ENCODE measurements at places on chromosomes 5 and 9.
A peak's percentile ranks its signal among the peaks of the same experiment; 100 is the strongest.

DNA sequence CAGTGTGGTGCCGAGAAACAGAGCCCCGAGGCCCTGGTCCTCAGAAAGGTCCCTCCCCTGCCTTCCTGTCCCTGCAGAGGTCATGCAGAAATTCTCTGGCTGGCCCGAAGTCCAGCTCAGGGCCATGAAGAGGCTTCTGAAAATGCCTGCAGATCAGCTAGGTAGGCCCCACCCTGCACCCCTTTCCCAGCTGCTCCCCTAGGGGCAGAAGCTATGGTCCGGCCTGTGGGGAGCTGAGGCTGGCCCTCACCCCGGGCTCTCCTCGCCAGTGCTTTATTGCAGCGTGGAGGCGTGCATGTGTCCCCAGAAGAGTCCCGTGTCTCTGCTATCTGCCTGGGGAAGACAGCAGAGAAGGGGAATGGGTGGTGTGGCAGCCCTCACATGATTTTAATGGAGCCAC is 19.9 kb downstream of the REXO4 start:
- no peak for DNase-seq

DNA sequence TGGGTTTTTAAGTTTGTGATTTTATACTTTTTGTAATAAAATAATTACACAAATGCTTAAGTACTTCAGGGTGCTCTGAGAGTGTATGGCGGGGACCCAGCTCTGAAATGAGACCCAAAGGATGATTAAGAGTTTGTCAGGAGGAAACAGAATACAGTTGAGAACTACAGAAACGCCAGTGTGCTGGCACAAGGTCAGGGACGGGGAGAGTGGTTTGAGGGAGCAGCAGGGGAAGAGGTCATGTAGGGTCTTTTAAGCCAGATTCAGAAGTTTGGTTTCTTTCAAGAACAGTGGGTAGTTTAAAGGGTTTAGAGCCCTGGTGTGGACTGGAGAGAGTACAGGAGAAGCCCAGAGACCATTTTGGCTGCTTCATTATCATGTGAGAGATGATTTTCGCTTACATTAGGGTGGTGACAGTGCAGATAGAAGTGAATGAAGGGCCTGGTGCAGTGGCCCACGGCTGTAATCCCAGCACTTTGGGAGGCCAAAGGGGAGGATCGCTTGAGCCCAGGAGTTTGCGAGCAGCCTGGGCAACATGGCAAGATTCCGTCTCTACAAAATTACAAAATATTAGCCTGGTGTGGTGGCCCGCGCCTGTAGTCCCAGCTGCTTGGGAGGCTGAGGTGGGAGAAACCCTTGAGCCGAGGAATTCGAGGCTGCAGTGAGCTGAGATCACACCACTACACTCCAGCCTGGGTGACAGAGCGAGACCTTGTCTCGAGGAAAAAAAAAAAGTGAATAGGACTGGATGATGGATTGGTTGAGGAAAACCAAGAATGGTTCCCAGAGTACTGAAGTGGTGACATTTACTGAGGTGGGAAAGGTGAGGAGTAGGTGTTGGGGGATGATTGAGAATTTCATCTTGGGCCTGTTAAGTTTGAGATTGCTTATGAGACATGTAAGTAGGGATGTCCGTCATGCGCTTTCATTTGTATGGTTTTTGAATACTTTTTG is 1.4 kb upstream of the ETF1 start:
- peak; percentile 55 for DNase-seq

DNA sequence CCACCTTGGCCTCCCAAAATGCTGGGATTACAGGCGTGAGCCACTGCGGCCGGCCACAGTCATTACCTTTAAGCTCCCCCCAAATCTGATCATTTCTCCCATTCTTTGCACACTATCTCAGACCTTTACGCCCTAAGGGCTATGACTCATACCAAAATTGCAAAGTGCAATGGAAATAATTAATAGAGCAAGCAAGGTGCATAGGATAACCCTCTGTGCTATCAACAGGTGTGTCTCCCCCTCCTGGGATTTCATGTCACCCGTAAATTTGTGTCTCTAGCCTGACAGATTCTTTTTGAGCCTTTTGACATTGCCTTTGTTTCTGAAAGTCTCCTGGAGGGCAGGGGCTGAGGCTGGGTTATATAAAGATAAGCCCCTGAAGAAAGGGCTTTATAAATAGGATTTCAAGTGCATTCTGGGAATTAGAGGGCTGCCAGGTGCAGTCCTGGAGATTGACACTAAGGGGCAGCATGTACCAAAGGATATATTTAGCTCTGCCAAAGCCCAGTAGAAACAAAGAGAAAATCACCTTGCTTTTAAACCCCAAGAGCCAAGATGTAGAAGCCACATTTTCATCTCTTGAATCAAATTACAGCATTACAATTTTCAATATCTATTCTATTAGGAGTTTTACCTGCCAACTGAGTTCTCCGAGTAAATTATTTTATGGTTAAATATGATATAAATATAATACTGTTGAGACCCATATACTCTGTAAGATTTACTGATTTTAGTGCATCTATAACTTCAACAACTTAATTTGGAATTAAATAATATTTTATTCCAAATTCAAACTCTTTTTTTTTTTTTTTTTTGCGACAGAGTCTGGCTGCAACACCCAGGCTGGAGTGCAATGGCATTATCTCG is 18.2 kb downstream of the S100Z start:
- DNase-seq, result peak; percentile 52

DNA sequence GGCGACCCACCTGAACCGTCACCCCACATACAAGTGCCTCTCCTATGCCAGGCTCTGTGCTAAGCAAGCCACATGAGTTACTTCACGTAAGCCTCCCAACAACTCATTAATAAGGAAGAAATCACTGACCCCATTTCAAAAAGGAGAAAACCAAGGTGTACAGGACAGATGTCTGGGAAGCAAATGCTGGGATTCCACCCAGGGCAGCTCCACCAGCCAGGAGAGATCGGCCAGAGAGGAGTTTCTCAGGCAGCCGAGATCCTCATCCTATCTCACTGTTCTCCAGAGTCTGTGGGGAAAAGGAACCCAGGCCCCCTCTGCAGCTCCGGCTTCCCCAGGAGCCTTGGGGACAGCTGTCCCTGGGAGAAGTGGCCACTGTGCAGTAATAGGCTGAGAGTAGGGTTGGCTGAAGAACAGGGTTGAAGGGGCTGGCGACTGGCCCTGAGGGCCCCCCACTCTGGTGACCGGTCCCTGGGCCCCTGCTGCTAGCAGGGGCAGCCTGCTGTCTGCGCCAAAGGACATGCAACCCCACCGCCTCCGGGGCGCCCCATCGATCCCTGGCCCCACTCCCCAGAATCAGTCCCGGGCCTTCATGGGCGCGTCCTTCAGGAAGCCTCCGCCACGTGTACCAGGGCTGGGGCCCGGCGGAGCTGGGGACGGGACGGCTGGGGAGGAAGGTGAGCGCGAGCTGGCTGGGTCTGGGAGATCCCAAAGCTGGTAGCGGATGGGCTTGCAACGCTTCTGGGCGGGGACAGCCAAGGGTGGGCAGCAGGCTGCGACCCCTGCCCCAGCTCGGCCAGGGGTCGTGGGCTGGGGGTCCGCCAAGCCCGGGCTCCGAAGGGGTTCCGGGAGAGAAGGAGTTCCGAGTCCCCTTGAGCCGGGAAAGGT is 44.1 kb upstream of the STXBP1 start:
- no peak for DNase-seq

- DNase-seq, result peak; percentile 29
Observed at GRCh38 chr9:108099854-108100253, 610.3 kb upstream of the KLF4 start.

DNA sequence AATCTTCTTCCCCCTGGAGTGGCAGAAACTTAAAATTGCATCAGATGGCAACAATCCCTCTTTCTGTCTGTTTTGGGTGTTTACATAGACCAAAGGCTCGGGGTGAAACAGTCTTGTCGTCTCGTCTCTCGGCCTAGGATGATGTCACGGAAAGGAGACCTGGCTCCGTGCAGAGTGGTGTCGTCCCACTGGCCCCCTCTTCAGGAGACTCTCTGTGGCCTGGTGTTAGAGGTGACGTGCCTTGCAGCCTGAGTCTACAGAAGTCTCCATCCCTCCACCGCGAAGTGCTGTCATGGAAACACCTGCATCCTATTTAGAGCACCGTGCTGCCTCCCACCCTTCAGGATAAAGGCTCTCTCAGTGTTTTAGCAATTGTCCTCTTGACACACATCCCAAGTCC is 409.7 kb downstream of the IRX1 start:
- DNase-seq, result no peak

DNA sequence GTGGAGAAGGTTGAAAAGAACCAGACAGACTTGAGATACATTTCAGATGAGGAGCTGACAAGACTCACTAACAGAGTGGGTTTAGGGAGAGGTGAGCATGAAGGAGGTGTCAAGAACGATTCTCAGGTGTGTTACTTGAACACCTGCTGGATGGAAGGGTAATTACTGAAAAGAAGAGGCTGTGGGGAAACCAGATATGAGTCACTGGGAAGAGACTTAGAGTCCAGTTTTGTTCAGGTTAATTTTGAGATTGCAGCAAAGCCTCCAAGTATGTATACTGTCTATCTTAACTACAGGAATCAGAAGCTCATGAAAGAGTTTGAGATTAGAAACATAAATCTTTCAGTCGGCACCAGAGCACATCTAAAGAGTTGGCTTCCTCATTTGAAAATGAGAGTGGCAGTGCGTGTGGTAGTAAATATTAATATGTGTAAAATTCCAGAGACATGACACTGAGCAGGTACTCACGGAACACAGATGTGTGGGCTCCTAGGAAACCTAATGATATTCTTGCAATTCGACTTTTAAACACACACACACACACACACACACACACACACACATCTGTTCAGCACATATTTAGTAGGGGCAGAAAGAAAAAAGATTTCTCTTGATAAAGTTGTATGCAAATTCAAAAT is 197.1 kb downstream of the CDH18 start:
- peak; percentile 10 for DNase-seq

DNA sequence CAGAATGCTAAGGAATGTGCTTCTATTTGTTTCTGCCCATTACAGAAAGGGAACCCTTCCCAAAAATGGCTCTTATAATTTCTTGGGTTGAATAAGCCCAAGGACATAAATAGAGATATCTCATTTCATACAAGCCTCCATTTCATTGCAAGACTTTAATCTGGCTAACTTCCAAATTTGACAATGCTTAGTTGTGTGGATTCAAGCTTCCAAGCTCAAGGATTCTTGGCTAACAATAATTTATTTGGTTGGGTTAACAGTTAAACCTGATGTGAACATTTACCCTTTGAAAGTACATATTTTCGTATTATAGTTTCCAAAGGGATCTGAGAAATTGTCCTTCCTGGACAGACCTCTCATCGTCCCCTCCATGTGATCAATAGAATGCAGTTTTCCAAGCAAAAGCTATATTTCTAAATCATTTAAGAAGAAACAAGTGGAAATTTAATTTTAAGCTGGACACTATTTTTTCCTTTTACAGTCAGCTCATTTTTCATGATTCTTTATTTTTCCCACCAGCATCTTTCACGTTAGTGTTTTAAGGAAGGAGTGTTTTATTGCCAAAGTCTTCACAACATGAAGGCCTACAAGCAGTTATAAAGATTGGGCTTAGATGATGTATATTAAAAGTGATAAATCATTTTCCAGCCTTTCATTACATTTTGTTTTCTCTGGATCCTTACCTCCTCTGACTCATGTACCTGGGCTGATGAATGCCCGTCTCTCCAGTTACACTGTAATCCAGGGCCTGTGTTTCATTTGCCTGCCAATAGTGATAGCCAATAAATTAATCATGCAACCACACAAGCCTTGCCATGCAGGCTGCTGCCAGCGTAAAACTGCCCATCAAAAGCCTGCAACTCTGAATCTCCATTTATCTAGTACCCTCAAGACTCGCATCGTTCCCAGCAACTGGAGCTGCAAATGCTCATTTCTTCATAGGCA is 176.7 kb downstream of the NTRK2 start:
- no peak for DNase-seq

DNA sequence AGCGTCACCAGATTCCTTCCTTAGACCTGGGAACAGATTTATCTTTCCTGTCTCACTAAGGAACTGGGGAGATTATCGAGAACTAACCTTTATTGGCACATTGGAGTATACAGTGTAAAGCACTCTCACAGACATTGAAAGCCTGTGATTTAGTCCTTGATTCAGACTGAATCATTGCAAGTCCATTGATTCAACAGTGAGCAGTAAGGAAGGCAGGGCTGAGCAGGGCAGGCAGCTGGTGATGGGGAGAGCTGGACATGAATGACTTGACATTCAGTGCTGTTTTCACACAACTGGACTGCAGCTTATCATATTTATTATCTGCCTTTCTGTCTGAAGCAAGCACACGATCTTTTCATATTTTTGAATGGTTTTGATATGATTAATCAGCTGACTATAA is 16.2 kb downstream of the ISOC1 start:
- peak; percentile 64 for DNase-seq

DNA sequence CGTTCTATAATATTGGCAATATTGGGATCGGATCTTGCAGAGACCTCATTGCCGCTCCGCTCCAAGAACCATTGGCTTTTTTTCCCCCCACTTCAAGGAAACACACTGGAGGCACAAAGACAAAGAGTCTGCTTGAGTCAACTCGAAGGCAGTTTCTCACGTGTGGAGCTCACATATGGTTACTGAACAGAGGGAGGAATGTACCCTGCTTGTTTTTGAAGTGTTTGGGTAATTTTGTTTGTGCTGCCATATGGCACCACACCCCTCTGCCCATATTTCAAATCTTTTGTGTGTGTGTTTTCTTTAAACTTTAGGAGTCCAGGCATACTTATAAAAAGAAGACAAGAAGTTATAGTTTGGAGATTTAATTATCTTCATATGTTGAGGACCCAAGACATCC is 595.9 kb downstream of the DTWD2 start:
- DNase-seq, result no peak

DNA sequence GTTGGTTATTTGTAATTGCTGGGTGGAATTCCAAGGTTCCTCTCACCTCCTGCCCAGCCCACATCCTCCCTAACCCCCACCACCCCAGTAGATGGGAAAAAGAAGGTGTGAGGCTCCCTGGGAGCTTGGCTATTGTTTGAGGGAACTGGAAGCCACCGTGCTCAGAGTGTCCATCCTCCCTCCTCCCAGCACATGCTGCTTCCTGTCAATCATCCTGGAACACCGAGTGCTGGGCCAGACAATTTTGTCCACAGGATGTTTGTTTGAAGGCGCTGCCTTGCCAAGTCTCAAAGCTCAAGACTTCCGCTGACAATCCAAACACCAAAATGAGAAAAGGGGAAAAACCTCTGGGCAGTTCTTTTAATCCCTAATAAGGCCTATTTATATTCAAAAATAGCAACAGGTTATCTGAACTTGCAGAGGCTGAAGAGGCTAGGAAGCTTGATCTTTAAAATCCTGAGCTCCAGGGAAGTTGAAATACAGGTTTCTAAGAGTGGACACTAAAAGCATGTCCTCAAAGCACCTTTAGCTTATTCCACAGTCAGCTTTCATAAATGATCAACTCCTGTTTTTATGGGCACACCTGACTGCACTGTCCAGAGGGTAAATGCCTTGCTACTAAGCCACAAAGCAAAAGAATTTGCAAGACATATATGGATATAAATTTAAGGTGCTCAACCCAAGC is 286.7 kb downstream of the NFIB start:
- no peak for DNase-seq

Measured in HCEC 1CT (cell line).